ENCODE measurements at places on chromosomes 13 and 19.

GRCh38 chr13:83796364-83796763 lies 85.9 kb downstream of the SLITRK1 start:
- no peak for DNase-seq

DNA sequence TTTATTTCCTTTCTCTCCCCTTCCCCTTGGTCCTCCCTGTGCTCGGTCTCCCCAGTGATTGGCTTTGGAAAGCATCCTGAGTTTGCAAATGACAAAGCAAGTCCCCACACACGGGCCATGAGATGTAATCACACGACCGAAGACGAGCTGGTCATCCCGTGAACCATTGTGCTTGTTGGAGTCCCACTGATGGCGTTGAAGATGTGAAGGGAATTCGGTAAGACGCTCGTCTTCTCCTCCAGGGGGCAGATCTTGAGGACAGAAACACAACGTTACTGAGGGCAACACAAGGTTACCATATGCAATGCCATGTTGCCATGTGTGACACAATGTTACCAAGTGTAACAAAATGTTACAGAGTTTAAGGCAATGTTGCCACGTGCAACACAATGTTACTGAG lies 42.0 kb upstream of the SLC15A1 start:
- no peak for DNase-seq

- DNase-seq: no peak
Measured at GRCh38 chr19:3851254-3852176, 17.3 kb downstream of the ZFR2 start.

- no peak for DNase-seq
Measured at GRCh38 chr19:4346020-4346383, 2.6 kb downstream of the MPND start.

DNA sequence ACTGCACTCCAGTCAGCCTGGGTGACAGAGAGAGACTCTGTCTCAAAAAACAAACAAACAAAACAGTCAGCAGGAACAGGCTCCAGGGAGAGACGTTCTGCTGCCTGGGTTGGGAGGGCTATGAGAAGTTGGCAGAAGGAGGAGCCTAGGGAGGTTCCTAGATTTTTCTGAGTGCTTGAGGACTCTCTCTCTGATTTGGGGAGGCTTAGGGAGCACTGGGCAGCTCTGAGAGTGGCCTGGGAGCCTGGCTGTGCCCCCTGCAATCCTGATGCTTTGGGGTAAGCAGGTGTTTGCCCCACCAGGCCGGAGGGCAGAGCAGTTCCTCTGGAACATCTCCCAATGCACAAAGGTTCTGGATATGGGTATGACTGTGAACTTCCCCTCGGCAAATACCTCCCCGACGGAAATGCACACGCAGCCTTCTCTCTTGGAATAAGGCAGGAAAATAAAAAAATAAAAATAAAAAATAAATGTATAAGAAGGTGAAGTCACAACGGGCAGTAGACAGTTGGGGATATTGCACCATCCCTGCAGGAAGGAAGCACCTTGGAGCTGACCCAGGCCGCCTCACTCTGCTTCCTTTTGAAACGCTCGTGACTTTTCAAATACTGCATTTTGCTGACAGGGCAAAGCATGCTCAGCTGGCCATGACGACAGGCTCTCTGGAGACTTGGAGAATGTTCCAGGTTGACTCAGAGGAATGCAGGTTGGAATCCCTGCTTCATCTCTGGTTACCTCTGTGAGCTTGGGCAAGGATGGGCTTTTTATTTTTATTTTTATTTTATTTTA lies 26.5 kb upstream of the HOMER3 start:
- peak; percentile 36 for DNase-seq

- DNase-seq: no peak
Measured at GRCh38 chr13:27398360-27398759, 26.1 kb upstream of the GTF3A start.

DNA sequence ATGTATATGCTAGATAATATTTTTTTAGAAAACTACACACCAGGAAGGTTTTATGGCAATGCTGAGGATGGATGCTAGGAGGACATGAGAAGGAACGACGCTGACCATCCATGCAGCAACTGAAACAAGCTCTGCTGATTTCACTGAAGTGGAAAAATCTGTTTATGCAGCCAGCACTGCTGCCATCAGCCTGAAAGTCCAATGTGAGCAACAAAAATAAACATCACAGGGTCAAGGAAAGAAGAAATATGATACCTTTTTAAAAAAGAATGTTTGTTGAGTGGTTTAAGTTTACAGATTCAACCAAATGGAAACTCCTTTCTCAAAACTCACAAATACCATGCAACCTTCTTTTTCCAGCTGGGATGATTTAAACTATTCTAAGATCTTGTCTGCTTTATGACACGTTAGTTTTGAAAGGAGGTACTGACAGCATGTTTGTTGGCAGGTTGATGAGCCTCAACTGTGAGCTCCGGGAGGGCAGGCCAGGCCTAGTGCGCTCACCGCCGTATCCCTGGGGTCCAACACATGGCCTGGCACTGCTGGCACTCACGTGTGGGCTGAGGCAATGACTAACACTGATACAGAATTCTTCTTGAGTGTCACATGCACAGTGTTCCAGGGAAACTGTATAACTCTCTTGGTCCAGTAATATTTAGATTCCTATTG lies 46.8 kb downstream of the LATS2 start:
- DNase-seq: no peak

GRCh38 chr19:55116232-55116858 lies 1.1 kb downstream of the PPP1R12C start:
- DNase-seq: peak; percentile 36

DNA sequence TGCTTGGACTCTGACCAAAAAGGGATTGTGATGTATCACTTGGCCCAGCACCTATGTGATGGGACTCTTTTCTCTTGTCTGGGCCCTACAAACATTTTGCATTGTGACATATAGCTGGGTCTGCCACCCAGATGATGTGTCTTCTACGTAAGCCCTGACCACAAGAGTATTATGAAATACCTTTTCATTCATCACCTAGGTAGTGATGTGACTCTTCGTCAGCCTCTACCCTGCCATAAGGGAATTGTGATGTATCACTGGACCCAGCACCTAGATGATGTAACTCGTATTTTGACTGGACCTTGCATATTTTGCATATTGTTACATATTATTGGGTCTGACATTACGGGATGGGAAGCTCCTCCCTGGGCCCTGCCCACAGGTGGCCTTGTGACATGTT lies 29.7 kb upstream of the ZNF681 start:
- DNase-seq: no peak

DNA sequence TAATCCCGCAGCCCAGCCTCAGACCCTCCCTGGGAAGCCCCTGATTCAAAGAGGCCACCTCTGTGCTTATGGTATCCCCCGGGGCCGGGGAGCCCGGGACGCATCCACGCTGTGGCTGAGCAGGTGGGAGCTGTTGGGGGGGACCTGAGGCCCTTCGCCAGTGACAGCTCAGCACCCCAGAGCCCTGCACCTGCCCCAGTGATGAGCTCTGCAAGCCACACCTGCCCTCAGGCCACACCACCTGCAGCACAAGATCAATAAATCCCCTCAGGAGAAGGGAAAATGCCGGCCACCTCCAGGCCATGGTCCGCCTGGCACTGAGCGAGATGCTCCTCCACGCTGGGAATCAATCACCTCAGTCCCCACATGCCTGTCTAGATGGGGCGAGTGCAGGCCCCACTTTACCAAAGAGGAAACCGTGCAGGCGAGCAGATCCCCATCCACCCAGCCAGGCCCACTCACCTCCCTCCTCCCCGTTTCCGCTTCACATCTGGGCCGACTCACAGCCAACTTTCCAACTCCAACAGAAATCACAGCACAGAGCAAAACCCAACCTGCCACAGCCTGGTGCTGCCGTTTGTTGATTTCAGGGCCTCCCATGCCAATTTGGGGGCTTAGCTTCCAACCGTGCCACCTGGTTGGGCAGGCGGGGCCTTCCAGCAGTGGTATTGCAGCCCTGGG lies 12.8 kb downstream of the MOB3A start:
- peak; percentile 24 for DNase-seq

DNA sequence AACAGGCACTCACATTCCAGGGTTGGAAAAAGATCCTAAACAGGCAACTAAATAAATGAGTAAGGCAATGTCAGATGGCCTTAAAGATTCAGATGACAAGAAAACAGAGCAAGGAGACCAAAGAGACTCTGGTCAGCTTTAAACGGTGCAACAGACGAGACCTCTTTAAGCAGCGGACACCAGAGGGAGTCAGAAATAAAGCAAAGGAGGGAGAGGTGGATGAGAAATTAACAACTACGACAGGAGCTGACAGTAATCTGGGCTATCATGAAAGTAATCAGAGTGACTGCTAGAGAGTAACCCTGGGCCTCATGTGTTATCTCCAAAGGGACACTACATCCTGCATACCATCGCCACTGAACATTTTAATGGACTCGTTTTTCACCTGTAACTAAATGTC lies 1.1 kb downstream of the ZNF550 start:
- no peak for DNase-seq

GRCh38 chr13:92768602-92769001 lies 458.0 kb upstream of the GPC6 start:
- DNase-seq: no peak

DNA sequence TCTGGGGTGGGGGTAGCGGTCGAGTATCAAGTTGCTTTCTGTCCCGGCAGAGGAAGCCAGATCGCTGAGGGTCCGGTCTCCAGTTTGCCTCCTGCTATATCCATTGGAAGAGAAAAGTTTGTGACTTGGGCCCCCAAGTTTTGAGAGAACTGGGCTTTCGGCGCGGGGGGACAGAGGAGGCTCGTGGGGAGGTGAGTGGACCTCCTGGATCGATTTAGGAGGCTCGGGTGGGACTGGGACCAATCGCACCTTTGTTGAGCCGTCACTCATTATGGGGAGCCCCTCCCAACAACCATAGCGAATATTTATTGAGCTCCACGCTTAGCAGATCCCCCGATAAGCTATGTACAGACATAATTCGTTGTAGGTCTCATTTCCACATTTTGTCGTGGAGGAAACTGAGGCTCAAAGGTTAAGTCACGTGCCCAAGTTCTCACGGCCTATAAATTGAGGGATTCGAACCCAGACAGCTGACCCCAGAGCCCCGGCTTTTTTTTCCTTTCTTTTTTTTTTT lies 909 bp downstream of the RFXANK start:
- no peak for DNase-seq

- DNase-seq: no peak
Measured at GRCh38 chr13:111399776-111400538, 79.5 kb downstream of the TEX29 start.

- peak; percentile 92 for DNase-seq
Measured at GRCh38 chr13:41694545-41695301, 237.4 kb downstream of the RGCC start.

DNA sequence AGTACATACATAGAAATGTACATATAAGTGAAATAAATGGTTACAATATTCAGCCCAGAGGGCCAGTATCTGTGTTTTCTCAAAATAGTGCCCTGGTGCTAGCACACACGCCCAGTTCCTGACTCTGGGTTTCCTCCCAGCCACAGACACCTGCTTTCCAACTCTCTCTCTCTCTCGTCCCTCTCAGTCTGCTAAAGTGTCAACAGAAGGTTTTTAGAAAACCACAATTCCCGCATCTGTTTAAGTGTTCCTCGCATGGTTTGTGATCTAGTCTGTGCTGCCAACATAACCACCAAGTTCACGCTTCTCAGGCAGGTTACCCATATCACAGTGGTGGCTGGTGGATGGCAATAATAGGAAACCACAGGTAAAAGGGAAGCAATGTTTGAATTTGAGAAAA lies 17.8 kb upstream of the UPF3A start:
- DNase-seq: peak; percentile 7

DNA sequence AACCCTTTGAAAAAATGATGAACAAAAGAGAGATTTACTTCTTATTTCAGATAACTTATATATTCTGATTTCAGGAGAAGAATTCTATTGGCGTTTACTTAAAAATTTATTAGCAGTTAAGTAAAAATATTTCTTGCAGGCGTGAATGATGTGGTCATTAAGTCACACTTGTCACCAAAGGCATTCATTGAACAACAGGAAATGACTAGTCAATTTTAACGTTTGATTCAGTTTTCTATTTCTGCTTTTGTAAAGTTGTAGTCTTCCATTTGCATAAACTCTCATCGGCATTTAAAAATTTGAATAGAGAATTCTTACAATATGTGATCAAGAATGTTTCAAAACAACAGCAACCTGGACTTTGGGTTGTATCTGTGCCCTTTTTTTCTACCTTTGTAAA lies 83.4 kb downstream of the GPR12 start:
- DNase-seq: no peak

DNA sequence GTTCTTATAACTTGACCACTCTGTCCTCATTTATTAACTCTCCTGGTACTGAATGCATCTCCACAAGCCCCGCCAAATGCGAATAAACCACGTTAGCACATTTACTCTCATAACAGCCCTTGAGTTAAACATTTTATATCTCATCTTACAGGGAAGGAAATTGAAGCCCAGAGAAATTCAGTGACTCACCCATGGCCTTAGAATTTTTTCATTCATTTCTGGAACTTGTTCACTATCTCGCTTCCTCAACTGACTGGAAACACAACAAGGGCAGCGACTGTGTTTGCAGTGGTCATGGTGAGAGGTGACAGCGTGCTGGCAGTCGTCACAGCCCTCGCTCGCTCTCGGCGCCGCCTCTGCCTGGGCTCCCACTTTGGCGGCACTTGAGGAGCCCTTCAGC lies 39.5 kb downstream of the SERP2 start:
- DNase-seq: peak; percentile 26

GRCh38 chr19:19606021-19606420 lies 12.5 kb downstream of the PBX4 start:
- no peak for DNase-seq

DNA sequence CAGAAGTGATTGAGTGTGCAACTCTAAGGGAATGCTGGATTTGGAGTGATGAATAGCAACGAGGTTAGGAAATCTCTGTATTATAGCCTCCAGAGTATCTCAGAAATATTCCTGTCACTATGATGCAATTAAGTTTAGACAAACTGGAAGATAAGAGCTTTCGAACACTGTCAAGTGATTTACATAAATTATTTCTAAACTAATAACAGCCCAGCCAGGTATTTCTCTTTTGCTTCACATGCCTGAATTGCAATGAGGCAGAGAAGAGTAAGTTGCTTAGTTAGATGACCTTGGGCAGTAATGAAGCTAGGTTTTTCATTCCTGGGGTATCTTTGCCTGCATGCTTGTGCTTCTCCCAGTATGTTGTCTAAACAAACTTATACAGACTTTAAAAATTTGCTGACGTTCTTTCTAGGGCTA lies 134.5 kb downstream of the LMO7 start:
- no peak for DNase-seq

GRCh38 chr19:44949550-44949949 lies 3.7 kb downstream of the APOC2 start:
- DNase-seq: no peak

GRCh38 chr13:97752961-97753668 lies 200.4 kb upstream of the IPO5 start:
- no peak for DNase-seq
